ENCODE measurements at places on chromosomes 2 and 18.

GRCh38 chr2:74816540-74817303 lies 17.2 kb upstream of the HK2 start:
- no peak for DNase-seq

- no peak for DNase-seq
Measured at GRCh38 chr2:150783015-150783414, 295.5 kb upstream of the RND3 start.

GRCh38 chr18:59352250-59352855 lies 6.7 kb downstream of the LMAN1 start:
- DNase-seq = no peak

DNA sequence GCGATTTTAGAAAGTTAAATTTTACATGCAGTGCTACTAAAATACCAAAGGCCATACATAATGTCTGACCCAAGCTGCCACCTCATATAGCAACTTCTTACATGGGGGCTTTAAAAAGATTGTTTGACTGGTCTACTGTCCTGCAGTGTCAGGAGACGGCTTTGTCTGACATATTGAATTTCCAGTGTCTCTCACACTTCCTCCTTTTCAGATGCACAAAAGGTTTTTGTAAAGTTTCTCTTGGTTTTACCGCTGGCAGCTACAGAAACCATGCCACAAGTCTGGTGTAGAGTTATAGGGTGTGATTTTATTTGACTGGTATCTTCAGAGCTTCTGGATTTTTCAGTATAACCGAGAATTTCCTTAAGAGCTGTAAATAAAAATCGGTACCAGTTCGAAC lies 1.1 kb upstream of the ASAP2 start:
- DNase-seq = no peak

DNA sequence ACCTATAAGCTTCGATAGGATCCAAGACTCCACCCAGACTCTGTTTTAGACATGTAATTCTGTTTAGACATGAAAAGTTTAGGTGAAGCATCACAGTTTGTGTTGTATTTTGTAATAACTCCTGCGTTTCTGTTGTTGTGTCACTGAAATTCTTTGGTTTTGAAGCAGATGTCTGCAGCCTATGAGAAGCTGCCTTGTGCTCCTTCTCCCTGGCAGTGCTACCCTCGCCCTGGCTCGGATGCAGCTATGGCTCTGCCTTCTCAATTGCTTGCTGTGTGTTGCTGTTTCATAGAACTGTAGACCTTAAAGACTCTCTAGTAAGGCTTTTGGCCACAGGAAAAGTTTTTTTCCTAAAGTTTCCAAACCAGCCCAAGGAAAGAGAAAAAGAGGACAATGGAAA lies 40.2 kb upstream of the ZNF638 start:
- DNase-seq = no peak

DNA sequence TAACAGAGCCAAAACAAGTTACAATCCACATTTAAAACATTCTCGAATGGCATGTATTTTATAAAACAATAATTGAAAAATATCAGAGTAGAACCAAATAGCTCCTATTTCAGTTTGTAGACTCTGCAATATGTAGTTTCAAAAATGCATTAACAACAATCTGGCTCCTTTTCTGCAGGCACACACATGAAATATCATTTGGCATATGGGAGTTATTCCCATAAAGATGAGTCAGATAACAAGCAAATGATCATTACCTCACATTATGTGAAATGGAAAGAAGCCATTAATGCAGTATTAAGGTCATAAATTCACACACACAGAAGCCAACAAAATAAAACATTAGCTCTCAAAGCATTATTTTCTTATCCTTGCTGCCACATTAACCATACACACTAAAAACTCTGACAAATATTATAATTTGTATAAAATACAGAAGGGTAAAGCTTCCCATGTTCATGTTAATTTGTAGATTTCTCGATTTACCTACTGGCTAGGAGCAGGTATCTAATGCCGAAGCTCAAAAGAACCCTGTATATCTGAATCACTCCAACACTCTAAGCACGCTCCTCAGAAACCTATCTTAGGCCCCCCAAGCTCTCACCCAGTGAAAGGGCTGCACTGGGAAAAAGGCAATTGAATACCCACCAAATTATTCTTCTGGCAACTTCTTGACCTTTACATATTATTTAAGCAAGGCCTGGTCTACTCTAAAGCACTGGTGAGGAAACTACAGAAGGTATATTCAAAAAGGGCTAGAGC lies 13.8 kb downstream of the NBAS start:
- DNase-seq = no peak

DNA sequence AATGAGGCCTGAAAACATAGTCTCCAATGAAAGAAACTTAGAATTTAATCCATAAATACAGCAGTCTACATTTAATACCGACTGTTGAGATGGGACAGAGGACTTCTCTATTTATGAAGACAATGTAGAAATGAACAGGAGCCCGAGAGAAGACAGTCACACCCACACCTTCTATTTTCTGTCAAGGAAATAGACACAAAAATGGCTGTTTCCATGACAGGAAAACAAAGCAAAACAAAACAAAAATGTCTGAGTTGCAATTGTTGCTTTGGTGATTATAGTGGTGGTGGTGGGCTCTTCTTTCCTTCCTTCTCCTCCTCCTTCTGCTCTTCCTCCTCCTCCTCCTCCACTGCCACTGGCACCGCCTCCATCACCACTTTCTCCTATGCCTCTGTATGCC lies 72.3 kb upstream of the CCDC68 start:
- DNase-seq = no peak

DNA sequence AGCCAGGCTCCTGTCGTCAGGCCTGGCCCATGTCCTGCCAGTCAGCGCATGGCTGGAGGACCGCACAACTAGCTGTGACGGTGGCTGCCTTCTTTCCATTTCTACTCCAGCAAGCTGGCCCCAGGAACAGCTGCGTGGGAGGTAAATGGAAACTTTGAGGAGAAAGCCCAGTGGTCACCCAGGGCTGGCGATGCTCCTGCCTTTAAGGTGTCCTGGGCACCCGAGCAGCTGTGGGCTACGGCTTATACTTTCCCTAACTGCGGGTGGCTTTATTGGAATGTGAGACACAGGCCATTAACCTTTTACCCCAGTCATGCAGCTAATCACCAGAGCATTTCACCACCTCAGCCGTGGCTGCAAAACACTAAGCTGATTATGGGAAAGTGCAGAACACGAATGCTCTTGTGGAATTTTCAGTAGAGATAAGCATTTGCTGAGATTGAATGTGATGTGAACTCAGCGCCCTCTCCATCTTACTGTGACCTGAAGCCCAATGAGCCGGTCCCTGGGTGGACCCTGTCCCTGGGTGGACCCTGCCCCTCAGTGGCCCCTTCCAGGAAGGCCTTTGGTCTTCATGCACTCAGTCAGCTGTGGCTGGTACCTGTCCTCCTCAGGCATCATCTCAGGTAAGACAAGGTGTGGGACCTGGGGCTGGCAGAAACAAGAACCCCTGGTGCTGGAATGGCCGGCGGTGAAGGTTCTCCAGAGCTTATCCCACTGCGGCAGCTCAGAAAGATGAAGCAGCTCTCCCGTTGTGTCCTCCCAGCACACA lies 275.4 kb upstream of the HS6ST1 start:
- DNase-seq = no peak

DNA sequence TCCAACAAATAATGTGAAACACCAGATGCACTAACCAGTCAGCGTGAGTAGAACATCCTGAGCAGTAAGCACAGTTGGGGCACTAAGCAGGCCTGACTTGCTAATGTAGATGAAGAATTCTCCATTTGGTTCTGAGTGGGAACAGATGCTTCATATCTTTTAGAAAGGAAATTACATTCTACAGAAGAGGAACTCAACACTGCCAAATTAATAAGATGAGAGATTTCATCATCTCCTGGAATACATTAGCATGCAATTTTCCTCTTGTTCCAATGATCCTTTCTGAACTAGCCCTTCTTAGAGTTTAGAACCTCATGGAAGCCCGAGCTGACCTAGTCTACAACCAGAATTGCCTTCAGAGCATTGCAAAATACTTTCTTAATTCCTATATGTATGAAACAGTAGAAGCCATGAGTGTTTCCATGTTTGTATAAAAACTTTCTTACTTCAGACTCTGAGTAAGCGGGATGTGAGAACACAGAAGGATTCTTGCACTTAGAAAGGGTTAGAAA lies 34.8 kb downstream of the COL5A2 start:
- no peak for DNase-seq

- no peak for DNase-seq
Measured at GRCh38 chr2:9897331-9897737, 54.1 kb downstream of the TAF1B start.

DNA sequence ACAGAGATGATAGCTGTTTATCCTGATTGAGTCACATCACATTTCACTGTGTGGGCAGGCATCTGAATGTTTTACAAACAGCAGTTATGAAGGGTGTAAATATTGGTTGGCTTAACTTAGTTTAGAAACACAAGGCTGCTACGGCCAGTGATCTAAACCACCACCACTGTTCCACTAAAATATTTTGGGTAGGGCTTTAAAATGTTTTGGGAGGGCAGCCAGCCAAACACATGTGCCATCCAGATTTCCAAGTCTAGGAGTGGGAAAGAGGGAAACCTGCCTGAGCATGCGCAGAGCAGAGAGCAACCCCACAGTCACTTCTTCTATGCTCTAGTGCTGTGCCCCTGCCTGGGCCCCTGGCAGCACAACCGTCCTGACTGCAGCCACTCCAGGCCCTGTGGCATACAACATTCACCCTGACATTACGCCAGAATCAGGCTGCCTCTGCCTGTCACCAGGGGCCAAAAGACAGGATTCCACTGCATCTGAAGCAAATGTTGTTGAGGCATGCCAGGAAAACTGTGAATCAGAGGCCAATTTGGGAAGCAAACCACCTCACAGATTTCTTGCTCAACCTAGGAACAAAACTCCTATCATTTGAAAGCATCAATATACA lies 74.8 kb upstream of the COL5A2 start:
- no peak for DNase-seq

DNA sequence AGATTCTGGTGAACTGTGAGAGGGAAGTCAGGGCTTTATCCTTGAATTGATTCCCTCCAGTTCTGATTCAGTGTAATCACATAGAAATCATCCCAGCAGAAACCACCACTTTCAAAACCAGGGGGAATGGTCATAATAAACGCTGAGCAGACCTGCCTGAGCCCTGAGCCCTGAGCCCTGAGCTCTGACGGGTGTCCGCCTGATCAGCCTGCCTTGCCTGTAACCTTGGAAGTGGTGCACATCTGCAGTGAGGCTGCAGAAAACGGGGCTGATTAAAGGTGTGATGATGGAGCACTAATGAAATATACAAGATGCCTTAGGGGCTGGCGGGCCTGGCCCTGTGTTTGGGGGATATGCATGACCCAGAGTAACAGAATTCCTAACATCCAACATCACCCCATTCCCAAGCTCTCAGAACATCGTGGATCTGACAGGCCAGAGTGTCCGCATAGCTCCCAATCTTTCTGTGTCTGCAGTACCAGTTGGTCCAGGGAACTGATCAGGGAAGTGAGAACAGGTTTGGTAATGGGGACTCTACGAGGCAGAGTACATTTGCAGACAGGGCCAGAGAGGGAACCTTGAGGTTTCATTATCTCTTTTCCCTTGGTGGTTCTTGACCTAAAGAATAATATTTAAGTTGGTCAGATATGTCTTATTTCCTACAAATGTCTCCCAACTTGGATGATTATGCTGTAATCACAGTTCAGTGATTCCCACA lies 37.8 kb downstream of the KCTD18 start:
- DNase-seq = no peak

DNA sequence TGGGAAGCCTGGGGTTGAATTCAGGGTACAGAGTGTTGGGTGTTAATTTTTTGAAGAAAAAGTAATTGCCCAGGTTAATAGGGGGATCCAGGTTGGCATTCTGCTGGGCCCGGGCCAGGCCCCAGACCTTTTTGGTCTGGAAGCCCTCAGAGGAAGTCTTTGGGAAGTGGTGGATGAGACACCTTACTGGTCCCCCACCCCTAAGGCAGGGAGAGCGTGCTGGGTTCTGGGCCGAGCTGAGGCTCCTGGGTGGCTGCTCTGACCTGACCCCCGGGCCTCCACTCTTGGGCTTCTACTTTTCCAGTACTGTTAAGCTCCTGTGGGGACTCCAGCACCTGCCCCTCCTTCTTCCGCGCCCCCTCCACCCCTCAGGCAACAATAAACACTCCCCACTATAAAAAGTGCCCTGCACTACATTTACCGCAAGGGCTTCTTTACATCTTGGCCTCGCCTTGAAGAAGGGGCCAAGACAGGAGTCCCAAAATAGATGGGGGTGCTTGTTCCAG lies 753 bp upstream of the HOXD3 start:
- DNase-seq = no peak

All from stimulated activated CD4-positive, alpha-beta T cell treated with anti-CD3 and anti-CD28 coated beads, Interleukin-4, amount 100 ng/mL, for 4 hours (primary cell).